ENCODE measurements at places on chromosomes 6 and 20.

DNA sequence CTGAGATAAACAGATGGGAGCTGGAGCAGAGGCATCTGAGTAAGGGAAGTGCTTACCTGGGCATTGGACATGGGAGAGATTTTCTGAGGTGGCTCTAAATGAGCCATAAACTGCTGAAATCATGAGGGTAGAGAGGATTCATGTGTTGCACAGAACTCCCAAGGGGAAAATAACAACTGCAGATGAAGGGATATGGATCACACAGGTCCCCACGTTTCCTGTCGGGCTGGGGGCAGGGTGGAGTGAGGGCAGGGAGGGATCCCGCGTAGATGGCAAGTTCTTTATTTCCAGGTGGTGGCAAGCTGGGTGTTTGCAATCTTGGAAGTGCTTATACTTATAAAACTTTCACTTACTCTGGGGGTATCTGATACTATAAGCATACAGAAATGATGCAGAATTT, 422.6 kb upstream of the FLRT3 start:
- no peak for DNase-seq

DNA sequence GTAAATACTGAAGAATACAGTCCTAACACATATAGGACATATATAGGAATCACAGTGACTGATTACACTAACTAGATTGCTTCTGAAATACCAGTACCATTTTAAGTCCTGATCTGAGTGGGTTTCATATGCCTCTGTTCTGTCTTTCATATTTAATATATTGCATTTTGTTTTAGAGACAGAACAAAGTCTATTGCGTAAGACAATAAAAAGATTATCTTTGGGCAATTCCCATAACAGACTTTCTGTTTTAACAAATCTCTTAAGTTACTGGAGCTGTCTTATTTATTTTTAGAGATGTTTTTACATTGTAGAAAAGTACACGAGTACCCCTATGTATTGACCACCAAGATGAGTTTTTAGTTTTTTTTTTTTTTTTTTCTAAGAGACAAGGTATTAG, 29.6 kb downstream of the ANKRD6 start:
- DNase-seq: no peak

DNA sequence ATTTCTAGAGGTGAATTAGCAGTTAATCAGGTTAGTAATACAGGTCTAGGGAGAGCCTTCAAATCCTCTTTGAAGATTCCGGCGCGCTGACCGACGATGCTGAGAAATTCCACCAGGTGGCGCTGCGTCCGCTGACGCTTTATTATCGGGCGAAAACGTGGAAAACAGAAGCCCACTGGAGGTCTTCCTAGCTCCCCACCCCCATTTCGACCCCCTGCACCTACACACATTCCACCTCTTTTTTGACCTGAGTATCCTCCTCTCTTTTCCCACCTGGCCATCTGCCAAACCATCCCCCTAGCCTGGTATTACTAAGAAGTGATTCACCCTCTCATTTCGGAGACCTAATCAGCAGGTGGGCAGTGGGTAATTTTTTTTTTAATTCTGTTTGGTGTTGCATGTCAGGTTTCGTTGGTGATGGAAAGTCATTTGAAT, 65.4 kb upstream of the RIN2 start:
- DNase-seq: peak; percentile 7

GRCh38 chr6:69379518-69379917, 417.3 kb downstream of the LMBRD1 start:
- no peak for DNase-seq

GRCh38 chr6:119142637-119143036, 64.2 kb upstream of the FAM184A start:
- no peak for DNase-seq

GRCh38 chr20:63087236-63087871, 80.6 kb upstream of the BHLHE23 start:
- DNase-seq: no peak

DNA sequence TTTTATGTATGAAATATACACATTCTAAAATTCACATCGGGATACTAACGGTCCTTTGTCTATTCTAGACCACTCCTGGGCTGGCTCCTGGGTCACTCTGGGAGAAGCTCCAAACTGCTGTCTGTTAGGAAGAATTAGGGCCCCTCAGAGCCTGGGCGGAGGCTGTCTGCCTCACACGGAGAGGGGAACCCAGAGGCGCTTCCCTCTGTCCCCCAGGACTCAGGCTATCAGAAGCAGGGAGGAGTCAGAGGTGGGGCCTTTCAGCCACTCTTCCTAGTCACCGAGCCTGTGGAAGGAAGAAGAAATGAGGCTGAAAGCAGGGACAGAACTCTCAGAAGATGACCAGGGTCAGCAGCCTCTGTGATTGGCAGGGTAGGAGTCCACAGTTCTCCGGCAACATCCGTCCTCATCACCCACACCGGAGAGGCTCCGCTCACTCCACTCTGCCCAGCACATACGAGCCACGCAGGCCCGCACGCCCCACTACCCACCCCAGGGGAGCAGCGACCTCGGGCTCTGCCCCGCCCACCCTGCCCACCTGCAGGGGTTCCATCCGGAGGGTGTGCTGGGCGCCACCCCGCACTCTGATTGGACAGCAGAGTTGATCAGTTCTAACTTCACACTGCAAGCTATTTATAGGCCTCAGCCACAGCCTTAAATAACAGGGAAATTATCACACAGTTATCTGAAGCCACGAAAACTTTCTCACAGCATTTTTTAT, 182.1 kb upstream of the AFDN start:
- DNase-seq: no peak

DNA sequence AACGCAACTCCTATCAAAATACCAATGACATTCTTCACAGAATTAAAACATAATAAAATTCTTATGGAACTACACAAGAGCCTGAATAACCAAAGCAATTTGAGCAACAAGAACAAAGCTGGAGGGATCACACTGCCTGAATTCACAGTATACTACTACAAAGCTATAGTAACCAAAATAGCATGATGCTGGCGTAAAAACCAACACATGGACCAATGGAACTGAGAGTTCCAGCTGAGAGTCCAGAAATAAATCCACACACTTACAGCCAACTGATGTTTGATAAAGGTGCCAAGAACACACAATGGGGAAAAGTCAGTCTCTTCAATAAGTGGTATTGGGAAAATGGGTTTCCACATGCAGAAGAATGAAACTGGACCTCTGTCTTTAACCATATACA, 6.9 kb downstream of the MLIP start:
- no peak for DNase-seq

- DNase-seq: no peak
Measured at GRCh38 chr6:140203661-140204147, 829.3 kb upstream of the CITED2 start.

- no peak for DNase-seq
Measured at GRCh38 chr6:71675386-71675785, 211.0 kb upstream of the RIMS1 start.

GRCh38 chr20:42531508-42531961, 658.2 kb downstream of the PTPRT start:
- DNase-seq: peak; percentile 17

DNA sequence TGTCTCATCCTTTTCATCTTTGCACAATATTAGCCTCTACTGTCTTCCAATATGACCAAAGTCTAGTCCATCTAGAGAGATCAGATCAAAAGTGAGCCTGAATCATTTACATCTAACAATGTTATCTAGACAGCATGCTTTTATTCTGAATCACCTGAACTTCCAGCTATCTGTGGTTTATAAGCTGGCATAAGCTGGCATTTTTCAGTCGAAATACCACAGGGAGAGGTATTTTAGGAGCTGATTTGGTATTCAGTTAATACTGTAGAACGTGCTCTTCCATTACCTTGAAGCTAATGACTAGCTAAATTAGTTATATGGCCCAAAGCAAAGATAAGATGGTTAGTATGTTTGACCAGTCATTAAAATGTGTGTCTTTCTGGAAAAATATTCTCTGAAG, 188.3 kb upstream of the AGPAT4 start:
- DNase-seq: no peak

DNA sequence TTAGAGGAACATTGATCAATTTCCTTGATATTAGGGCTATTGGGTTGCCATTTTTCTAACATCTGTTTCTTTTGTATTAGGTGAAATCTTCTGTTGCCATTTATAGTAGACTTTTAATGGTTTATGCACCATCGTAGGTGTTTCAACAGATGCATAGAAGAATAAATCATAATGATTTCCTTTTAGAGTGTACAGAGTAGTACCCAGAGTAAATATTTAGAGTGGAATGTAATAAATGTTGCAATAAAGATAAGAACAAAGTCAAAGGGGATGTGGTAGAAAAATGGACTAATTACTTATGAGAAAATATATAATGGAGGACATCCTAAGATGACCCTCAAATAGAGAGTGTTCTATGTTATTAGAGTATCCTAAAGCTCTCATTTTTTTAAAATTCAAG, 643.0 kb upstream of the CITED2 start:
- no peak for DNase-seq

DNA sequence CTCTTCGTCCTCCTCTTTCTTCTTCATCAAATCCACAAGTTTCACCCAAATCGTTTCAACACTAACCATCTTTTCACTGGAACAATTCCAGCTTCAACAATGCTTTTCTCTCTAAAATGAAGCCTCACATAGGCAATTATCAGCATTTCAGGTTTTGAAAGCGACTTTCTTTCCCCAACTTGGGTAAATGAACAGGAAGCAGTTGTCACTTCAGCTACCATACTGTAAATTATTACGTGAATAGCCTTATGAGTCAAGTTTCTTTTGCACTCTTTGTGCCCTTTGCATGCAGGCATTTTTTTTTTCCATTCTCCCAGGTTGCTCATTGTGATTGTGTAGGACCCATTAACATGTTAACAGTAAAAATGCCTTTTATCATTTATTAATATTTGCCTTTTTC, 121.7 kb upstream of the BTBD3 start:
- no peak for DNase-seq

- DNase-seq: no peak
Measured at GRCh38 chr20:3221398-3222226, 12.3 kb downstream of the ITPA start.

DNA sequence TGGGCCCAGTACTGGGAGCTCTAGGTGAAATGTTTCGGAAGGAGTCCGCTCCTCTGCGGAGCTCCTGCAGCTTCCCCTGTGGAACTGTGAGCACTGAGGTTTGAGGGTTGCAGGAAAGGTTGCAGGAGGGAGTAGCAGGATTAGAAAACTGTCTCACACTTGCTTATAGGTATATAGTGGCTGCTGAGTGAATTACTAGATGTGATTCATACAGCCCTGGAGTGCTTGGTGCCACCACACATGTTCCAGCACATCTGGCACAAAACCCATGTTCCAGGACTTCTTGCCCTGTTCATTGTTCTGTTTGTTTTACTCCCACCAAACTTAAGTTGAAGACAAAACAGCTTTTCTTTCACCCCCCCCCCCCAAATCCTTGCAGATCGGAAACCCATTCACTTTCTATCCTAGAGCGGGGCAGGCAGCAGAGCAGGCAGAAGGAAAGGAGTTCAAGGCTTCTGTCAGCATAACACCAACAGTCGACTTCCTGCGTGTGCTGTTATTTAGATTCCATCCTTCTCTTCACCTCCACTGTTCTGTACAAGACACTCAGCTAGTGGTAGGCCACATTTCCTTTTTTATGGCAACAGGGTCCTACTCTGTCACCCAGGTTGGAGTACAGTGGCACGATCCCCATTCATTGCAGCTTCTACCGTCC, 669 bp upstream of the PEX6 start:
- DNase-seq: no peak

GRCh38 chr20:49132995-49133478, 55.1 kb downstream of the STAU1 start:
- DNase-seq: no peak

DNA sequence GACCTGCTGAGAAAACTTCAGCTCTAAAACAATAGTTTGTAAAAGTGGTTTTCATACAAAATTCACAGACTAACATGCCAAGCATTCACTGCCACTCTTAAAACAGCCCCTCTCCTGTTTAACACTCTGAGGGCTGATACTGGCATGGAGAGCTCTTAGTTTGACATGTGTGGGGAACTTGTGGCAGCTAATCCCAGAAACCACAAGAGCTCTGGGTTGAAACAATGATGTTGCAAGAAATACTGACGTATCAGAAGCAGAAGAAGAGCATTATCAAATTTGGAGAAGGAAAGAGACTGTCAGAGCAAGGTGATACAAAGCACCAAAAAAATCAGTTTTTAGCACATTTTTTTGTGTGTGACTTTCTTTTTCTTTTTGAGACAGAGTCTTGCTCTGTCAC, 5.1 kb downstream of the BEND3 start:
- DNase-seq: peak; percentile 90

Data from HL-60 (cell line).